GM03348 (cell line): ENCODE measurements at places on chromosomes 13 and 19.

DNA sequence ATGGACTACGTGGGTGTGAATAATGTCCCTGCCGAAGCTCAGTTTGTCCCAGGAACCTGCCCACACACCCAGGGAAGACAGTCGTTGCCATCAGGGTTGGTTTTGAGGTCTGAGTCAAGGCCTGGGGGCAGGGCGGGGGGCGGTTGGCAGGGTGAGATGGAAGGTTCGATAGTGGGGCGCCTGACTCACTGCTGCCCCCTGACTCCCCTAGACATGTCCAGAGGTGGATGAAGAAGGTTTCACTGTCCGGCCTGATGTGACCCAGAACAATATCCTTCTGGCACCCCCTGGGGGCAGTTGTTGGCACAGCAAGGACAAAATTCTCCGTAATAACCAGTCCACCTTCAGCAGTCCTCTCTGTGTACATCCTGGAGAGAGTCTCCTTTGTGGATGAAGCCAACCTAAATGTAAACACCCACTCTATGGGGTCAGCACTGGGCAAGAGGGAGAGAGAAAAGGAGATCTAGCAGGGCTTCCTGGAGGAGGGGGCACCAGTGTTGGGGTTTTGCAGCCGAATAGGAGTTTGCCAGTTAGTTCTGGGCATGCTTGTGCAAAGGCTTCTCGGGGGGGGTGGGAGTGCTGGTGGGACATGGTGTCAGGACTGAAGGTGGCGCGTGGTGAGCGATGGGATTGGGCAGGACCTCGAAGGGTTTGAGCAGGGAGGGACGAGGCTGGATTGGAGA is 19.6 kb upstream of the B3GNT3 start:
- peak; percentile 79 for DNase-seq

DNA sequence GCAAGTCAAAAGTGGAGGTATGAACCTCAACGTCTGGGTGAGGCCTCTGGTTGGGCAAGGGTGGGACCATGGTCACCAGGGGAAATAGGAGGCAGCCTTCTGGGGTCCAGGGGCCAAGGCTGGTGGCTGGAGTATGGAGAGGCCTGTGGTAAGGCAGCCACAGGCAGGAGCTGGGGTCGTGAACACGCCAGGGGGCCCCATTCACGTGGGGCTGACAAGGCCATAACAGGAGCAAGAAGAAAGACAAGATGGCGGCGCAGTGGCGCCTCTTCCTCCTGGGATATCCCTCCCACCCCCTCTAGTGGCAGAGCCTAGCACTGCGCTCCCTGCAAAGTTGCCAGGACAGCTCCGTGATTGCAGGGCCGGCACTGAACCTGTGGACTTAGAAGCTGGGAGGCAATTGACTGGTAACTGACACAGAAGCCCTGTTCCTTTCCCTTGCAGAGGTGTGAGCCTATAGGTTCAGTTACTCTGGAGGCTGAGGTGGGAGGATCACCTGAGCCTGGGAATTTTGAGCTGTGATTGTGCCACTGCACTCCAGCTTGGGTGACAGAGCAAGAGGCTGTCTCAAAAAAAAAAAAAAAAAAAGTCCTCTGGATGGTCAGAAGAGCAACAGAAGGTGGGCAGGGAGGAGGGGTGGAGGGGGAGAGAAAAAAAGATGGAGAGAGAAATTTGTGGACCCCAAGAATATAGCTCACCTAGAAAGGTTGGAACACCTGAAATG is 19.7 kb upstream of the EDDM13 start:
- DNase-seq = peak; percentile 77

- peak; percentile 80 for DNase-seq
Observed at GRCh38 chr19:55549500-55550320, 4.4 kb upstream of the SBK3 start.

GRCh38 chr19:31600731-31601295 is 251.6 kb upstream of the TSHZ3 start:
- no peak for DNase-seq

DNA sequence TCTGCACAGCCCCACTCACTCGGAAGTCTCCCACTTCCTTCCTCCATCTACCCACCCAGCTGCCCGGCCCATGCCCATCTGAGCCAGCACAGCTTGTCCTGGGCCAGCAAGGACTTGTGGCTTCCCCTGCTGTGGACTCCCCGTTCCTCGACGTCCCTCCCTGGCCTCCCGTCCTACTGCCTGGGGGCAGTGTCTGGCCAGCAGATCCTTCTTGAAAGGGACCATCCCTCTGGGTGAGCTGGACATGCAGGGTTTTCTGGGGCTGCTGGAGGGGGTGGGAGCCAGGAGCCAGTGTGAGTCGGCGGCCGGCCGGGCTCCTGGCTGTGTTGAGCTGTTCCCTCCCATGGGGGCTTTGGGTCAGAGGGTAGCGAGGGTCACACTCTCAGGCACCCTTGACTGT is 26.7 kb downstream of the CRTC1 start:
- no peak for DNase-seq

DNA sequence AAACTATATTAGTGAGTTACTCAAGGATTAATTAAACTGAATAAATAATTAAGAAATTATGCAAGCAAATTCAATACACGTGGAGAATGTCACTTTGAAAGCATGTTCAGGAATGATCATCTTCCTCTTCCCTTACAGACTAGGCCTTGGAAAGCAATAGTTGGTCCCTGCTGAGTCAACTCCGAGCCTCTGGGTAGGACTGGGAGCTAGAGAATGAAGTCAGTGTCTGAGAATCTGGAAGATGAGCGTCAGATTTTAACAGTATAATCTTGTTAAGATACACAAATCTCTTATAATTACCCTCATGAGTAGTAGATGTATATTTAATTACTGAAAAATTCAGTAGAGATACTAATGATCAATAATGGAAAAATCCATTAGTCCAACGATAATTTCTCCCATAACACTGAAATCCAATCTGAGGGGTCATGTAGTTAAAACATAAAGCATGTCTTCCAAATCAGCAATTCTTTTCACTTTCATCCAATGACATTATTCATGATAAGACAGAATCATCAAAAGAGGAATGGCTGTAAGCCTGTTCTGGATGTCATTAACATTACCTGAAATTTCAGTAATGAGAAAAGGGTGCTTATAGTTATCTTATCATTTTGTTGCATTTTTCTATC is 423.0 kb downstream of the DCT start:
- DNase-seq = peak; percentile 18

GRCh38 chr19:4866595-4867424 is 657 bp downstream of the PLIN3 start:
- peak; percentile 76 for DNase-seq

DNA sequence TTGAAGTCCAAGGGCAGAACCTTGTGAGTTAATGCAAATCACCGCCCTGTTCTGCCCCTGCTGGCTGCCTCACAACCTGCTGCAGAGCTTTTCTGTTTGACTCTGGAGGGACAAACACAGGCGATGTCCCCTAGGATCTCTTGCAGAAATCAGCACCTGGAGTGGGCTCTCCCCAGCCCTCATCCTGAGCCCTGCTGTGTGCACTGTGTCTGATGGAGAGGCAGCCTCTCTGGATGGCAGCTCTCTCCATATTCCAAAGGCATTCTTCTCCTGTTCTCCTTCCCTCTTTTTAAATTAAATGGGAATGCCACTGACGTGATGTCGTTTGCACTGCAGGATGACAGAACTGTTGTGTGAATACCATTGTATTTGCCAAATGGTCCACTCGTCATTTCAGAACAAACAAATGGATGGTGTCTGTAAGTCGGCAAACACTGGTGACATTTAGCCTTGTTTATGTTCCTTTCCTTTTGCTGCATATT is 184.1 kb downstream of the ZNF536 start:
- no peak for DNase-seq

GRCh38 chr19:43527860-43528622 is 1.0 kb upstream of the ETHE1 start:
- DNase-seq = no peak

- DNase-seq = peak; percentile 65
Observed at GRCh38 chr19:15161028-15161984, 39.5 kb downstream of the NOTCH3 start.

DNA sequence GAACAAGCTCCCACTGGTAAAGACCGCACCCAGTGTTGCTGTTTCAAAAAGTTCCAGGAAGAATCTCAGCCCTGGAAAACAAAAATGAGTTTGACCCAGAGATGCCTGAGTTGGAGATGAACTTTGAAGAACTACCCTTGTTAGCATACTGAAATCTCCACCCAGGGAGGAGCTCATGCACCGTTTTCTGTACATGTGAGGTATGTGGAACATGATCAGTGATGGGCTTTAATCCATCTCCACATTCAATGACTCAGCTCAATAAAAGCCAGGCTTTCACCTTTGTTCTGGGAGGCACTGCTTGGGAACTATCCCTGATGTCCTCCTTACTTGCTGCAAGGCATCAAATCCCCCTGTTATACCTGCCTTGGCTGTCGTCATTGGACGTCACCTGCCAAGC is 279.9 kb downstream of the UQCRFS1 start:
- DNase-seq = no peak

- DNase-seq = no peak
Observed at GRCh38 chr13:51047434-51048165, 63.5 kb downstream of the C13orf42 start.

DNA sequence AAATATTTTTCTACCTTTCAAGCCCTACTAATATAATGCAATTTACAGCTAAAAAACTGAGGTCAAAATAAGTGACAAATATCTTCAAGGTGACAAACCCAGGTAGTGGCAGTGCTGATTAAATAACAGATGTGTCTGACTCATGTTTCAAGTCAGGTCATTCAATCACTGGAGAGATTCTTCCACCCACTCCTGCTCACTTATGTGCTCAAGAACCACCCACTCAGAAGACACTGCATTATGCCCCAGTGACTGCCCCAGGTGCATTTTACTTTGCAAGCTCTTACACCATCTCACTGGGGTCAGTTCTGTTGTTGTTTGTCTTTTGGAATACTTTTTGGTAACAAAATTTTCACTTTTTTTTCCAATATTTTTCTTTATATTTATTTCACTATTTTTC is 2.2 kb downstream of the ZNF100 start:
- DNase-seq = no peak

DNA sequence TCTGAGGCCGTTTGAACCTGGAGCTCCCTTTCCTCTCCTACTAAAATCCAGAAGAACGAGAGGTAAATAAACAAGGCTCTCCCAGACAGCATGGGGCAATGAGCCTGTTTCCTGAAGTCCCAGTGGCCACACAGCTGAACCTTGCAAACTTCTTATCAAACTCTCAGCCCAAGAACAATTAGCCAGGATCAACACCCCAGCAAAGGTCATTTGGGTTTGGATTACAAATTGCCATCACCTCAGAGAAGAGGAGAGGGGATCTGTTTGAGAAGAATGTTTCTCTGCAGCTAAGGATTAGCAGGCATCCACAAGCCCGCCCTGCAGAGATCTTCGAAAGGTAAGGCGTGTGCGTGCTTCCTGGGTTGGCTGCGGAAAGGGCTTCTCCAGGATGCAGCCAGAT is 201.9 kb upstream of the SOX1 start:
- DNase-seq = no peak

GRCh38 chr13:68888832-68889231 is 1218.8 kb upstream of the ATXN8OS start:
- no peak for DNase-seq

DNA sequence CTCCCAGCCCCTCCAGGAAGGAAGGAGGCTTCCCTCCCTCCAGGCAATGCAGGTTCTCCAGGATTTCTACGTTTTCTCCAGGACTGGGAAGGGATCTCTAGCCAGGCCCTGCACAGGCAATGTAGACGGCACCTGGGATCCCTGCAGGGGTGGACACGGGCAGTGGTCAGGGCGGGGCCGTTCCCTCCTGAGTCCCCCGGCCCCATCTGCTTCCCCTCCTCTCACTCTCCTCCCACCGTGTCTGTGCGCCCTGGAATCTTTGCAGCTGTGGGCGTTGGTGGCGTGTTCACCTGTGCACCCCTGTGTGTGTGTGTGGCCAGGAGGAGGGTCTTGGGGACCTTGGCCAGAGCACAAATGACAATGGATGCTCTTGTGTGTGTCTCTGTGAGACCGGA is 10.0 kb downstream of the NRTN start:
- DNase-seq = no peak

GRCh38 chr13:52955472-52955874 is 73.1 kb upstream of the OLFM4 start:
- DNase-seq = no peak

- DNase-seq = no peak
Observed at GRCh38 chr13:94673851-94674250, 38.5 kb downstream of the SOX21 start.

GRCh38 chr13:29510651-29511084 is 84.8 kb downstream of the SLC7A1 start:
- no peak for DNase-seq

DNA sequence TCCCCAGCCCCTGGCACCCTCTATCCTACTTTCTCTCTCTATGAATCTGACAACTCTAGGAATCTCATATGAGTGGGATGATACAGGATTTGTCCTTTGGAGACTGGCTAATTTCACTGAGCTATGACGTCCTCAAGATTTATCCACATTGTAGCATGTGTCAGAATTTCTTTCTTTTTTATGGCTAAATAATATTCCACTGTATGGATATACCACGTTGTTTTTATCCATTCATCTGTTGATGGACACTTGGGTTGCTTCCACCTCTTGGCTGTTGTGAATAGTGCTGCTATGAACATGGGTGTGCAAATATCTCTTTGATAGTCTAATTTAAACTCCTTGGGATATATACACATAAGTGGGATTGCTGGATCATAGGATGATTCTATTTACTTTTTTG is 24.0 kb upstream of the INSR start:
- no peak for DNase-seq

DNA sequence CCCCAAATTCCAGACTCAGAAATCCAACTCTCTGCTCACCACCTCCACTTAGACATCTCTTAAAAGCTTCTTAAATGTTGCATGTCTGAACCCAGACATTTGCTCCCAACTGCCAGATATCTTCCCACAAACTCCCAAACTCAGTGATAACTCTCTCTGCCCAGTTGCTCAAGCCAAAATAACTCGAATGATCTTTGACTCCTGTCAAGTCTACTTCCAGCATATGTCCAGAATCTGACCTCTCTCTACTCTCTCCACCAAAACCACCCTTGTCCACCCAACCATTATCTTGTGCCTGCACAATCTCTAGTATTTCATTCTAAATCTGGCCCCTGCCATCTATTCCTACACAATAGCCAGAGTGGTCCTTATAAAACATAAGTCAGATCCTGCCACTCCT is 99.3 kb downstream of the FGF14 start:
- no peak for DNase-seq

GRCh38 chr13:66265371-66265770 is 964.8 kb downstream of the PCDH9 start:
- no peak for DNase-seq

- DNase-seq = no peak
Observed at GRCh38 chr13:74751739-74752138, 617.5 kb upstream of the KLF12 start.
